ENCODE measurements at places on chromosomes 4 and X.

- no peak for DNase-seq
These were observed 104.0 kb downstream of the PHEX start for GRCh38 chrX:22135994-22136684.

GRCh38 chr4:74874753-74875367 is 58.1 kb upstream of the PARM1 start:
- no peak for DNase-seq

DNA sequence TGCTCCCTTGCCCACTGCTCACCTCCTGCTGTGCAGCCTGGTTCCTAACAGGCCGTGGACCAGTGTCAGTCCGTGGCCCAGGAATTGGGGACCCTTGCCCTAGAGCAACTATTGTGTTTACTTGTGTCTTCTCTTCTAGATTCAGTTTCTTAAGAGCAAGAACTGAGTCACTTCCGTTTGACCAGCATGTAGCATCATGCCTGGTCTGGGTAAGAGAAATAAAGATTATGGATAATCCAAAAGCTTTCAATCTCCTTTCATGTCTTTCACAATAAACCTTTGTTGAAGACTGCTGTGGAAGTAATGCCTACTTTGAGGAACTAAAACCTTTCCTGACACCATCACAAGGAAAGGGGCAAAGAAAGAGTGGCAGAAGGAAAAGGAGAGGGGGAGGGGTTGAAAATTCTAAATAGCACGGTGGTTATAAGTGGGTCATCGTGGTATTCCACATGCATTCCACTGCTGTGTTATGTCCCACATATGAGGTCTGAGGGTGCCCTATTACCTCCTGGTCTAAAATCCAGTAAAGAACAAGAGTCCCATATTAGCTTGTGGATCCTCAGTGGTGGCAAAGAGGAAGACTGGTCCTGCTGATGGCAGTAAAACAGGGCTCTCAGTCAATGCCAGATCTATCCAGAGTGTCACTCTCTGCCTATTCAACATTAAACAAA is 133.4 kb downstream of the RASL11B start:
- no peak for DNase-seq

DNA sequence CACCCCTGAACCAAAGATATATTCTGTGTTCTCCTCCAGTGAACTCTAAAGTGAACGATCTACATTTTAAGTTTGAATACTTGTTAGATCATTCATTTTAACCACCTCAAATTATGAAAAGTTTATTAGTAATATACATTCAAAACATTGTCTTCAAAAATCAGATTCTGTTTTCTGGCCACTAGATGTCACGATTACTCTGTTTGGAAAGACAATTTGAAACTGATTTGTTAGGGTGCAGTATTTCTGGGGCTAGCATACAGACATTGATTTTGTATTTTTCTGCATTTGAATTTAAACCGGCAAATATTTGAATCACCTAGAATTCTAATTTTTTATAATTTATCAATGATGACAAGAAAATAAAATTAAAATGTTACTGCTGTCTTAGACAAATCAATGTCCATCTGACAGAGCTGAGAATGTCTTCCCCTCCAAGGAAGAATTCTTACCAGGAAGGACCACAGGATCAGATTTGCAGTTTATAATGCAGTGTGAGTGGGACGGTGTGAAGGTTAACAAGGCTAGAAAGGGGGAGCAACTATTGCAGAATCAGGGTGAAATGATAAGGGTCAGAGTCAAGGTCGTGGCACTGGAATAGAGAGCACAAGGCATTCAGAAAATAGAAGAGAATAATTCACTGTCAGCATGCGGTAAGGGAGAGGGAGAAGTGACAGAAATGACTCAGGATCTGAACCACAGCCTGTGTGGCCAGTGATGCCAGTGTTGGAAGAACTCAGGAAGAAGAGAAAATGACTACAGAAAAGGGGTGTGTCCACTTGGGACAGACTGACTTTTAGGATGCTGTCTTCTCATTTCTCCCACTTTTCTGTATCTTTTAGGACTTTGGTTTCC is 91.6 kb downstream of the ANXA10 start:
- DNase-seq: no peak

DNA sequence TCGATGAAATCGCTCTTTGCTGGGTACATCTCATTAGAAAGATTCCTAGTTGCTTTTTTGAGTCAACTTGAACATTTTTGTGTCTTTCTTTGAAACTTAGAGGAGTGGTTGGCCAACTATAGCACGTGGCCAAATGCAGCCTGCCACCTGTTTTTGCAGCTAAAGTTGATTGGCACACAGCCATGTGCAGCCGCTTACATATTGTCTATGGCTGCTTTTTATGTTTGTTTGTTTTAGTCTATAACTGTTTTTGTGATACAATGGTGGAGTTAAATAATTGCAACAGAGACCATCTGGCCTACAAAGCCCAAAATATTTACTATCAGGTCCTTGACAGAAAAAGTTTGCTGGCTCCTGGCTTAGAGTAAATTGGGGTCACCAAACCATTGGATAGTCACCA is 86.3 kb downstream of the CLCN4 start:
- no peak for DNase-seq

GRCh38 chr4:8647094-8647570 is 54.6 kb downstream of the CPZ start:
- no peak for DNase-seq

GRCh38 chr4:178554352-178554751 is 1112.1 kb upstream of the AGA start:
- DNase-seq: no peak

GRCh38 chr4:56086561-56086960 is 137.8 kb downstream of the CEP135 start:
- no peak for DNase-seq

DNA sequence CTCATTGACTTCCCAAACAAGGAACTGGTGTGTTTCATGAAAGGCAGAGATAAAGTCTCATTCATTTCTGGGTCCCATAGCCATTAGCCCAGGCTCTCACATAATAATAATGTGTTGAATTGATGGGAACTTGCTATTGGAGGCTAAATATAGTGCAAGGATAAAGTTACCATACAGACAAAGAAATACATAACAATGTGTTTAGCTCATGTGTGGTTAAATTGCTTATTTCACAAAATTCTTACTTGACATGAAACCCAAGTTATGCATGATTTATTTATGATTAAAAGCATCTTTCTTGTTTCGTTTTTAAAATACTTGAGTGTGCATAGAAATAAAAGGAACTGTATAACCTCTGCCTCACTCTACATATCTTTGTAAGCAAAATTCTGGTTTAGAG is 37.3 kb upstream of the LPAR4 start:
- no peak for DNase-seq

GRCh38 chrX:10197279-10198210 is 40.8 kb downstream of the CLCN4 start:
- no peak for DNase-seq

DNA sequence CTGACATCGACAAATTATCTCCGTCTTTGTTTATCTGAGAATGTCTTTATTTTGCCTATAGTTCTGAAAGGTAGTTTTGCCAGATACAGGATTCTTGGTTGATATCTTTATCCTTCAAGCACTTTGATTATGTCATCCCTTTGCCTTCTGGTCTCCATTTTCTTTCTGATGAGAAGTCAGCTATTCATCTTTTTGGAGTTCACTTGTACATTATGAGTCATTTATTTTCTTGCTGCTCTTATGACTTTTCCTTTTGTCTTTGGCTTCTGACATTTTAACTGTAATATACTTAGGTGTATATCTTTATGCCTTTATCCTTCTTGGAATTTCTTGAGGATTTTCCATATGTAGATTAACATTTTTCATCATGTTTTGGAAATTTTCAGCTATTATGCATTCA is 51.4 kb downstream of the SHROOM4 start:
- no peak for DNase-seq

- no peak for DNase-seq
These were observed 122.5 kb upstream of the LNX1 start for GRCh38 chr4:53713767-53714166.

- DNase-seq: no peak
These were observed 327.8 kb downstream of the PDGFC start for GRCh38 chr4:156643826-156644225.

GRCh38 chr4:189202869-189203271 is 737.8 kb upstream of the FRG1 start:
- DNase-seq: no peak

GRCh38 chr4:20625426-20625825 is 74.8 kb upstream of the PACRGL start:
- no peak for DNase-seq

DNA sequence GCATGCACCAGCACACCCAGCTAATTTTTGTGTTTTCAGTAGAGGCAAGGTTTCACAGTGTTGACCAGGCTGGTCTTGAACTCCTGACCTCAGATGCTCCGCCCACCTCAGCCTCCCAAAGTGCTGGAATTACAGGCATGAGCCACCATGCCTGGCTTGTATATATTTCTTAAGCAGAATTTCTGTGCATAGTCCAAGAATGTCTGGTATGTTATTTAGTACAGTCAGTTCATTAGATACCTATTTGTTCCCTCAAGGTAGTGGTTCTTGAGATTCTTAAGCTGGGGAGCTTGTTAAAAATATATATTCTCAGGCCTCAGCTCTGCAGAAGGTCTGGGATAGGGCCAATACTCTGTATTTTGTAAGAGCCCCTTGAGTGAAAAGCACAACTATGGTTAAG is 4.6 kb upstream of the SERTM2 start:
- no peak for DNase-seq

DNA sequence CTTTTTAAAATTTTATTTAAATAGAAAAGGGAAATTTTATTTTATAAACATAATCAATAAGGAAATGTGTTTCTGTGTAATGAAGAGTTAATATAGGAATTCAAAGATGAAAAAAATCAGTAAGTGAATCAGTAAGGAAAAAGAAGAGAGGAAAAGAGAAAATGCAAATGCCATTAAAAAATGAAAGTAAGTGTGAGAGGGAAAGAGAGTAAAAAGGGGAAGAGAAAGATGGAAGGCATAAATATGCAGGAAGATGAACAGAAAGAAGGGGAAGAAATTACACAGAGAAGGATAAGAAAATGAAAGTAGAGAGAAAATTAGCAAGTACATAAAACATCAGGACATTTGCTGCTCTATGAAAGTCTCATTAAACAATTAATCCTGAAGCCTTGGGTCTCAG is 349.9 kb downstream of the FSTL5 start:
- no peak for DNase-seq

DNA sequence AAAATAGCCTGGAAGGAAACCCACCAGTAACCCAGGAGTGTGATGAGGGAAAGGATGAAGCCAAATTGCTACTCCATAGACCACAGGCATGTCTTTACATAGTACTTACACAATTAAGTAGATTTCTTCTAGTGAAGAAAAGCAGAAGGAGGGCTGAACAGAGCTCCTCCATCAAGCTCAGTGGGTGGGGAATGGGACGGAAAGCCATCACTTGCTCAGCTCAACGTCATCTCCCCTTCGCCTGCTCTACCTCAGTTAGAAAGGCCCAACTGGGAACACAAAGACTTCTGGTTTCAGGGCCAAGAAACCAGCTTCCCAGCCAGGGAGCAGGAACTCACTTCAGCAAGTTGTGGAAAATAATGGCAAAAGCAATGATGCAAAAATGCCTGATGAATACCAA is 36.6 kb downstream of the ADGRG2 start:
- no peak for DNase-seq

- DNase-seq: no peak
These were observed 254.6 kb downstream of the CBLL2 start for GRCh38 chrX:22527302-22527701.

GRCh38 chrX:40440866-40441265 is 139.9 kb upstream of the ATP6AP2 start:
- no peak for DNase-seq

DNA sequence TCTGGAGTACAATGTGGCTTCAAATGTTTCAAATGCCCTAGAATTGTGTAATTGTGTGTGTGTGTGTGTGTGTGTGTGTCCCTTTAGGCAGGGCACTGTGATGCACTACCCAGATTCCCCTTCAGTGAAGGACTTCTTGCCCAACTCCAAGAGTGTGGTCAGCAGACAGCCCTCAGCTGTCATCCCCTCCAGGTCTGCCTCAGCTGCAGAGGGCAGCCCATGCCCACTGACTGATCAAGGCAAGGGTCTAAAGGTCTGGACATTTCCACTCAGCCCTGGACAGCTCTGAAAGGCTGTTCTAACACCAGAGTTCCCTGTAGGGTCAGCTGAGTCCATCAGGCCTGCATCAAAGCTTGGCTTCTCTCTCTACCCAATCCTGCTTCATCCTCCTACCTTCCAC is 83.9 kb upstream of the USP9X start:
- no peak for DNase-seq

- DNase-seq: no peak
These were observed 49.5 kb upstream of the IBSP start for GRCh38 chr4:87749883-87750282.

DNA sequence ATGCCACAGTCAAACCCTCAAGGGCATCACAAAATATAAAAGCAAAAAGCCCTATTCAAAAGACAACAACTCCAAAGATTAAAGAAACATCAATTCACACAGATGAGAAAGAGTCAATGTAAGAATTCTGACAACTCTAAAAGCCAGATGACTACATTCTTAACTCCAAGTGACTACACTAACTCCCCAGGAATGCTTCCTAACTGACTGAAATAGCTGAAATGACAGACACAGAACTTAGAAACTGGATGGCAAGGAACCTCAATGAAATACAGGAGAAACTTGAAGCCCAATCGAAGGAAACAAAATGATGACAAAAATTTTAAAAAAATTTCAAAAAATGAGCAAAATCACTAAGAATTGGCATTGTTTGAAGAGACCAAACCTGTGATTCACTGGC is 1047.6 kb upstream of the PCDH10 start:
- DNase-seq: no peak

GRCh38 chrX:126847143-126847542 is 27.6 kb downstream of the PRR32 start:
- no peak for DNase-seq

DNA sequence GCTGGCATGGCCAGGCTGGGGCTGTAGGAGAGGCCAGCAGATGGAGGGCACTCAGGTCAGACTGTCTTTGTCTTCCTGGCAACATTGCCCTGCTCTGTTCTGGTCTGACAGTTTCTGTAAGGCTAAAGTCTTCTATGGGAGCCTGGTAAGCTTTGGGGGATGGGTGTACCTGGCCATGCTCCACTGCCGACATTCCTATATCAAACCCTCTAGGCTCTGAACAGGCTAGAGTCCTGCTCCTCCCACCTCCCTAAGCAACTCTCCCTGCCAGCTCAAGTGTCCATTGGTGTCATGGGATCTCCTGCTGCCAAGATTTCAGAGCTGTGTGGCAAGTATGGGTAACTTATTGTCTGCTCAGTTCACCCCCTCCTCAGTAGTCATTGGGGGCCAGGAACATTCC is 163.5 kb upstream of the UGT8 start:
- no peak for DNase-seq

DNA sequence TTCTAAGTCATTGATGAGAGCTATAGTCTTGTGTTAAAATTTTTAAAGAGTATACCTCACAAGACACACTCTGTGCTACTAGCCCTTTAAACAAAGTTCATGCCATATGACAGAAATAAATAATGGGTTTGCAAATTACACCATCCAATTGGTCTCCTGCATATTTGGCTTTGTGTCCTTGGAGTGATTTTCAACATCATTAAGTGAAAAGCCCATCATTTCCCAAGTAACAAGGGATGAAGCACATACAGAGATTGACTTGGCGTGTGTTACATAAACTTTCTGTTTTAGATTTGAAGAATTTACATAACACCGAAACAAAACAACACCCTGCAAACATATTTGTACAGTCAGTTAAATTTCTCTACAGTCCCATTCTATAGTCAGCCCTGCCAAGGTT is 216.9 kb upstream of the NEIL3 start:
- DNase-seq: no peak

Measured in activated CD8-positive, alpha-beta memory T cell treated with anti-CD3 and anti-CD28 coated beads, Interleukin-2, amount 50 U/mL, for 48 hours (primary cell).